ENCODE measurements at places on chromosomes 6 and 20.

- DNase-seq: no peak
Measured at GRCh38 chr20:796921-797320, 28.6 kb upstream of the SLC52A3 start.

DNA sequence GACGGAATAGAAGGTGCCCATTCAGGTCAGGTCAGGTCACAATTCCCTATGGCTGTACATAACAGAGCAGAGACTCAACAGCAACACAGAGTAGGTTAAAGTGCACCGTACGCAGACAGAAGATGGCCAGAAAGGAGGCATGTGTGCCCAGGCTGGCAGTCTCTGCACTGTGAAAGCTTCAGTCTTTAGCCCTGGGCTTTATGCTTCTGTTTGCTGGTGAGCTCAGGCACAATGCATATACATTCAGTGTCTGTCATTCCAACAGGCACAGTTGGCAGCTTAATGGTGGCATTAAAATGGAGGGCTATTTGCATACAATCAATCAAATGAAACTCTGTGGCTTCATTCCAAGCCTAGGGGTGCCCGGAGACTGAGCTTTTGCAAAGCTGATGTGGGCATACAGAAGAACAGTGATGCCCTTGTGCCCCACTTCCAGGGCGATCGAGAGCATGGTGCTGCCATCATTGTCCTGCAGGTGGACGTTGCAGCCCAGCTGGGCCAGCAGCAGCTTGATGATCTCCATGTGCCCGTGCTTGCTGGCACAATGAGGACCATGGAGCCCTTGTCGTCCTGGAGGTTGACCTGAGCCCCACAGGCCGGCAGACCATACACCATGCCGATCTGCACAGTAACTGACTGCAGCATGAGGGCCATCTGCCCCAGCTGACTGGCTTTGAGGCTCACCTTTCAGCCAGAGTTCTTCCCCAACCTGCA is 22.4 kb downstream of the TRMT6 start:
- DNase-seq: no peak

DNA sequence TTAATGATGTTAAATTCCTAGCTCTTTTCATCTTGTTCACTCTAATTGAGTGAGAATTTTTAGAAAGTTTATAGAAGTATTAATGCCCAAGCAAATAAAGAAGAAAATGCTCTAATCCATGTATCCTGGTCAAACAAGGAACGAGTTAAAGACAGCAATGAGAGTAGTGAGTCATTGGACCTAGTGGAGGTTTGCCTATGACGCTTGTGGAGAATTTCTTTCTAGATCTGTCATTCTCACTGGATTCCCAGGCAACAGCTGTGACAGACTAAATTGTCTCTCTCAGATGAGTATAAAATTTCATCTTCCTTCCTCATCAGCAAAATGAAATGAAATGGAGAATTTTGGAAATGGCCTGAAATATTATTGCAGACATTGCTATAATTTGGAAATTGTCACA is 127.9 kb downstream of the COL19A1 start:
- no peak for DNase-seq

- no peak for DNase-seq
Measured at GRCh38 chr6:154213782-154214181, 142.8 kb downstream of the IPCEF1 start.

GRCh38 chr6:107662333-107662732 is 161.8 kb downstream of the SCML4 start:
- DNase-seq: no peak

GRCh38 chr6:21909321-21909720 is 315.8 kb downstream of the SOX4 start:
- DNase-seq: no peak

GRCh38 chr6:35736982-35737412 is at the start of gene ARMC12:
TSS of gene ARMC12 (plus strand) at chr6:35737032. CDS start at chr6:35737109, 77 bp downstream.
- no peak for DNase-seq

- no peak for DNase-seq
Measured at GRCh38 chr6:7390226-7390878, 744 bp downstream of the RIOK1 start.

GRCh38 chr6:11712760-11713159 is 65.8 kb downstream of the ADTRP start:
- no peak for DNase-seq

GRCh38 chr20:7650086-7650879 is 290.0 kb downstream of the HAO1 start:
- no peak for DNase-seq

DNA sequence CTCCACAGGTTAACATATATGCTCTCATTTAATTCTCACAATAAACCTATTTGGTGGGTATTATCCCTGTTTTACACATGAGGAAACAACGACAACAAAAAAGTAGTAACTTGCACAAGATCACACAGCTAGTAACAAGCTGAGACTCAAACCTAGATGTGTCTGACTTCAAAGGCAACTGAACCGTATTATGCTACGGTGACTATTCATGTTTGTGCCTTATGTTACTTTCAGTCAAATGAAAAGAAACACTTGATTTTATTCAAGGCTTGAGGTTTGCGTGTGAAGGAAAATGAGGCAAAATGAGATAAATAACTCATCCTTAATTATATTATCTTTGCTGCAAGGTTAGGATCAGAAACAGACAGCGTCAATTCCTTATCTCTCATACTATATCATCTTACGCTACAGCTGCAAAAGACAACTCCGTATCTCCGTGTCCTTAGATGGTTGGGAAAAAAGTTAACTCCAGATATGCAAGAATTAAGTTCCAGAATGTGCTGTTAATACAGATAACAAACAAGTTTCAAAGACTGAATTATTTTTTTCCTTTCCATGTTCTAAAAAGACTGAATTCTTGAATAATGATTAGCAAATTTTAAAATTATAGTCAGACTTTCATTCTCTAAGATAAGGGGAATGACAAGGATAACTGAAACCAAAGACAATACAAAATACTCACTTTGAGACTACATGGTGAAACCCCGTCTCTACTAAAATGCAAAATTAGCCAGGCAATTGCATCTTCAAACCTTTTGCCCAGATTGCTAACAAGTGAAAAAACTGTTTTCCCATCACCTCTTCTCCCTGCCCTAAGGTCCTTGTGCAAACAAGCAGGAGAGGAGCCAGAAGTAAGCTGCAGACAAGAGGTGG is 27.8 kb downstream of the STAU1 start:
- no peak for DNase-seq

DNA sequence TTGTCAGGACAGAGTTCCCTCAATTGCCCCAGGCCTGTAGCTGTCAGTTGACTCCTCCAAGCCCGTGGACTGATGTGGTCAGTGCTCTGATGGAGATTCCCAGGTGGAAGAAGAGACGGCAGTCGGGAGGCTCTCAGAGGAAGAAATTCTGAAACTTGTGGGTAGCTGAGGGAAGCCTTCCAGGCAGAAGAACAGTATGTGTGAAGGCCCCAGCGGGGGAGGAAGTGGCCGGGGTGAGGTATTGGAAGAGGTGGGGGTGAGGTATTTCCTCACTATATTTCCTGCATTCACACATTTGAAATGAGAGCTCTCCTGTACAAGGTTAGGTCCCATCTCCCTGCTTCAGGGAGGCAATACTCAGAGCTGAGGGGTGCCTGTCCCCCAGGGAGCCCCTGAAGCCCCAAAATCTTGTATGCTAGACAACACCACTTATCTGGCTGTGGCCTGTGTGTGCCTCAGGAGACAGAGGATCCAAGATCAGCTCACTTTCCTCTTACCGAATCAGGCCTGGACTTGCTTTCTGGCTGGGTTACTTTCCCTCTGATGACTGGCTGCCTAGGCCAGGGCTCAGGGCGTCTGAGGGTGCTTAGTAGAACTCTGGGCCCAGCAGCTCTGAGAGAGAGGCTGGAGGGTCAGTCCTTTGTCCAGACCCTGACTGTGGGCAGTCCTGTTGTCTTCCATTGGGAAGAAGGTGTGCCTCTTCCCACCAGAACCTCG is 49.3 kb upstream of the MYL9 start:
- no peak for DNase-seq

DNA sequence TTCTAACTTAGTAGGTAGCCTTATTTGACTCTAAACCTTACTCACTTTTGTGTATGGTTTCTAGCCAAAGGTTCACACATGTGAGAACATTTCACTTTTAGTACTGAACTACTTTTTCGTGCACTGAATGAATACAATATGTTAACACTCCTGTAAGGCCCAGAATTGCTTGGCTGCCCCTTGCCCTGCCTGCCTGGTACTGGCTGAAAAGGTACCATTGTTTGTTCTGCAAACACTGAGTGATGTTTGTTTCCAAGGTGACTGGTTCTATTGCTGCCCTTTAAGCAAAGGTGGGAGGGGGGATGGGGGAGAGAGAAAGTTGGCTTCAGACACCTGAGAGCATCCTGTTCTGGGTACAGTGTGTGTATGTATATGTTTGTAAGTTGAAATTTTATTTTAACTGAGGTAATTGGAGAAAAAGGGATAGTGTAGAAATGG is 31.2 kb downstream of the RREB1 start:
- DNase-seq: no peak

DNA sequence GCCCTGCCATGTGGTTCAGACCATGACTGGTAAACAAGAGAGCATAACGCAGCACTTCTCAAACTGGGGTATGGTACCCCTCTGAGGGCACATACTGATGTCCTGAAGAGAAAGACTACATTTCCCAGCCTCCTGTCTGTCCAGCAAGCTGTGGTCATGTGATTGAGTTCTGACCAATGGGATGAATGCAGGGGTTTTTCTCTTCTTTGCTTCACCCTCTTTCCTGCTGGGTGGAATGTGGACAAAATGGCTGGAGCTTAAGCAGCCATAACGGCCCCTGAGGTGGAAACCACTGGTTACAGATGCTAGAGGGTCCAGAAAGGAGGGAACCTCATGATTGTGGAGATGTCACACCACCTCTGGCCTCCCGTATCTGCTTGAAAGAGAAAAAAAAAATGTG is 19.4 kb upstream of the KCNB1 start:
- DNase-seq: no peak

GRCh38 chr6:105250533-105250932 is 70.7 kb upstream of the POPDC3 start:
- DNase-seq: no peak

- no peak for DNase-seq
Measured at GRCh38 chr20:35263532-35264341, 14.2 kb downstream of the MMP24OS start.

- DNase-seq: no peak
Measured at GRCh38 chr6:125810445-125810844, 19.7 kb downstream of the NCOA7 start.

- no peak for DNase-seq
Measured at GRCh38 chr20:14745830-14746229, 408.4 kb upstream of the FLRT3 start.

DNA sequence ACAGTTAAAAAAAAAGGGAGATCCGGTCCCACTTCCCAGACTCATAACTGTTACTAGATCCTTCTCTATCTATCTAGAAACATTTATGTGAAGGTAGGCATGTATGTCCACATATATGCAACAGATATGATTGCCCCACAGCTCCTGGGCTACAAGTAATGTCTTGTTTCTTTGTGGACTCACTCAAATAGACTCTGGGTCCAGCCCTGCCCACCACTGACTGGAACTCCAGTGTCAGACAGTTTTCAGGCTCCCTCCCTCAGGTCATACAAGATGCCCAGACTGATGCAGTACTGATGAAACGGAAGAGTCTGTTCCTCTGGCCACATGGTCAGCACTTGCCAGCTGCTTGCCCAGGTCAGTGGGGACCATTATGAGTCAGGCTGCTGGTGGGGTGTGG is 30.8 kb upstream of the IER3 start:
- no peak for DNase-seq

DNA sequence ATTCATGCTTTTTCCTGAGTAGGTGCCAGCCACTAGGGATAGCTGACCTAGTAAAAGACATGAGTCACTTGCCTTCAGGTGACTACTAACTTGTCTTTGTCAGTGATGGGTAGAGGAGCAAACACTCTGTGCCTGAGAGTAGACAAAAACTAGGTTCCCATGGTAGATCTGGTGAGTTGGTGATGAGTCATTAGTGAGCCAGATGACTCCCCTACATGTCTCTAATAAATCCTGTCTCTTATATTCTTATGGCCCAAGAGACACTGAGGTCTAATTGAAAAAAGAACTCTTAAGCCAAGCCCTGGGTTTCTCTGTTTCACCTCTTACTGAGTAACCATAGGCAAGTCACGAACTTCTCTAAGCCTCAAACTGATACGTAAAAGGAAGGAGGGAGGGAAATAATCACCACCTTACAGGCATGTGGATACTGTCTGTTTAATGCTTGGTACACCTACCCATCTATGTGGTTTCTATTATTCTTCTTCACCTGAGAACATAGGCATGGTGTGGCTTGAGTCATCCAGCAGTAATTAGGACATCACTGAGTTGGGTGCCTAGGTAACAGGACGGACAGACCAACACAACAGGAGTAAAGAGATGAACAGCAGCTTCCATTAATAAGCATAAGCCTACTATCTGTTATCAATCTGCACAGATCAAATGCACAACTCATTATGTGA is 20.3 kb downstream of the TTPAL start:
- DNase-seq: no peak

DNA sequence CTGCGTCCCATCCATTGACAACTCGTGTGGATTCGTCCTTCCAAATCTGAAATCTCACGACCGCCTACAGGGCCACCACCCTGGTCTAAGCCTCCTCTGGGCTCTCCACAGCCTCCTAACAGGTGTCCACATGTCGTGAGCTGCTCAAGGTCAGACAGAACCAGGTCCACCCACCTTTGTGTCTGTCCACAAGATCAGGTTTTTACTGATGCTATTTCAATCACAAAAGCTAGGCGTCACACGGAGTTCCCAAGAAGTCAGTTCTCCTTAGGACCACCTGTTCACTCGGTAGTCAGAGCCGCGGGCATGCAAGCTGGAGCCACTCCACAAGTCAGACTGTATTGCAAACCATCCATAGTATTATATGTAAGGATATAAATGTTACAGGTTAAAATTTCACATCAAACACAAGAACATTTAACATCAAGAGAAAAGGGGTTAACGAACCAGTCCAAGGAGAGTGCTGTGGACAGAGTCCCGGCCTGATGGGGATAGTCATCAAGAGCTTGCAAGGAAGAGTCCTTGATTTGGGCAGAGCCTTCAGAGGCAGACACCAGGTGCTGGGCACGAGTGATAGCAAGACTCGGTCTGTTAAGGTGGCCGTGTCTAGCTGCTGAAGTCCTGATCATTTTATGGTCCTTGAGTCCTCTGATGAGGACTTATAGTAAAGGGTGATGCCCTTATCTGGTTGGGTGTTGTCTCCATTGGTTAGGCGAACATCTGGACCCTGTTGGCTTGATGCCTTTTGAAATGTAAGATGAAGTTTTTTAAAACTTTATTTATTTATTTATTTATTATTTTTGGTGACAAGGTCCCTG is 731 bp upstream of the DNPH1 start:
- no peak for DNase-seq

DNA sequence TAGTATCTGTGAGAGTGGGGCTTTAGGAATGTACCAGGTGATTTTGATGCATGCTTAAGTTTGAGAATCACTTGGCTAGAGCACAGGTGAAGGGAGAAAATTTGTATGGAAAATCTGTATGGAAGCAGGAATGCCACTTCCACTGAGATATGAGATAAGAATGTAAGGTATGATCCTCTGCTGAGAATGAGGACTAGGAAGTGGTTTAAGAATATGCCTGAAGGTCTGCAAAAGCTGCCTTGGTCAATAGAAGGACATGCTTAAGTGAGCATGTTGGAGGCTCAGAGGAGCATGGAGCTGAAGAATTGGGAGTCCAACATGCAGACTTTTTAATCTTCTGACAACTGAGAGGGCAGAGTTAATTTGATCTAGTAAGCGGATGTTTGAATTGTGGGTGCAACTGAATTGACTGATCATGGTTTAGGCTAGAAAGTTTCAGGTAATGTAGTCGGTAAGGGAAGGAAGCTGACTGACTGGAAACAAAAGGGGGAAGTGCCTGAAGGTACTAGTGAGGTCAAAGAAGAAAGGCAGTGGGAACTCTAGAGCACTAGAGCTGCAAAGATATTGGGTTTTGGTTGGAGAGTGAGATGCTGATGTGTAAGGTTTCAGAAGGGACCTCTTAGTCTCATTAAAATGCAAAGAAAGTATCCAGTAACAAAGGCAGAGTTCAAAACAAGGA is 28.6 kb upstream of the NOTCH4 start:
- no peak for DNase-seq

Data from NCI-H446 treated with DMSO at 0.1 percent for 48 hours (cell line).